ENCODE measurements at places on chromosomes 11 and 22.

- no peak for DNase-seq
These were observed 88.9 kb upstream of the CLNS1A start for GRCh38 chr11:77726524-77726923.

GRCh38 chr11:65648997-65649493 is 11.1 kb downstream of the SIPA1 start:
- no peak for DNase-seq

GRCh38 chr11:134614141-134614540 is 202.1 kb upstream of the B3GAT1 start:
- no peak for DNase-seq

GRCh38 chr11:70124321-70125000 is 46.3 kb downstream of the ANO1 start:
- DNase-seq, result no peak

- no peak for DNase-seq
These were observed 1068.9 kb downstream of the OPCML start for GRCh38 chr11:132463295-132464002.

DNA sequence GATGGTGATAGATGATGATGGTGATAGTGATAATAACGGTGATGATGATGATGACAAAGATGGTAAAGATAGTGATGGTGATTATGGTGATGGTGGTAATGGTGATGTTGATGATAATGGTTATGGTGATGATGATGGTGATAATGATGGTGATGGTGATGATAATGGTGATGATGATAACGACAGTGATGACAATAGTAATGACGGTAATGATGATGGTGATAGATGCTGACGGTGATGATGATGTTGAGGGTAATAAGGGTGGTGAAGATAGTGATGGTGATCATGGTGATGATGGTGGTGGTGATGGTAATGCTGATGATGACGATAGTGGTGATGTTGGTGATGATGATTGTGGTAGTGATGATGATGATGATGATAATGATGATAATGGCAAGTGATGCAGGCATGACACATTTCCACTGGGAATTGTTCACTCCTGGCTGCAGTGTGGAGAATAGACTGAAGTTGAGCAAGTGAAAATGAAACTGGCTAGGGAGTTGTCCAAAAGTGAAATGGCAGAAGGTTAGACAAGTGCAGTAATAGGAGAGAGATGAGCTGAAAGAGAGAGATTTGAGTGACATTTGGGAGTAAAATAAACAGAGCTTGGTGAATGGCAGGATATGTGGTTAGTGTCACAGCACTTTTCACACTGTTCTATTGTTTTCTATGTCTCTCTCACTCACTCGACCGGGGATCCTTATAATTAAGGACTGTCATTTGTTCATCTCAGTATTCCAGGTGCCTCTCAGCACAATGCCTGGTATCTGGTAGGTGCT is 992.5 kb downstream of the OPCML start:
- no peak for DNase-seq

DNA sequence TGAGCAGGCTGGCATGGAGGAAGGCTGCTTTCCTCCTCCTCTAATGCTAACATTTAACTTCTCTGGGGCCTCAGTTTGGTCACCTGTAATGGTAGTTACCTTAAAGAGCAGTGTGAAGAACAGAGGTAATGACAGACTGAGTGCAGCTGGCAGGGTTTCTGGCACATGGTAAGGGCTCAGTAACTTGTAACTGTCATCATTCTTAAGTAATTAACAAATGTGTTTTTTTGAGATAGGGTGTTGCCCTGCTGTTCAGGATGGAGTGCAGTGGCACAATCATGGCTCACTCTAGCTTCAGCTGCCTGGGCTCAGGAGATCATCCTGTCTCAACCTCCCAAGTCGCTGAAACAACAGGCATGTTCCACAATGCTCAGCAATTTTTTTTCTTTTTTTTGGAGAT is 242.0 kb upstream of the SYN3 start:
- DNase-seq, result no peak

DNA sequence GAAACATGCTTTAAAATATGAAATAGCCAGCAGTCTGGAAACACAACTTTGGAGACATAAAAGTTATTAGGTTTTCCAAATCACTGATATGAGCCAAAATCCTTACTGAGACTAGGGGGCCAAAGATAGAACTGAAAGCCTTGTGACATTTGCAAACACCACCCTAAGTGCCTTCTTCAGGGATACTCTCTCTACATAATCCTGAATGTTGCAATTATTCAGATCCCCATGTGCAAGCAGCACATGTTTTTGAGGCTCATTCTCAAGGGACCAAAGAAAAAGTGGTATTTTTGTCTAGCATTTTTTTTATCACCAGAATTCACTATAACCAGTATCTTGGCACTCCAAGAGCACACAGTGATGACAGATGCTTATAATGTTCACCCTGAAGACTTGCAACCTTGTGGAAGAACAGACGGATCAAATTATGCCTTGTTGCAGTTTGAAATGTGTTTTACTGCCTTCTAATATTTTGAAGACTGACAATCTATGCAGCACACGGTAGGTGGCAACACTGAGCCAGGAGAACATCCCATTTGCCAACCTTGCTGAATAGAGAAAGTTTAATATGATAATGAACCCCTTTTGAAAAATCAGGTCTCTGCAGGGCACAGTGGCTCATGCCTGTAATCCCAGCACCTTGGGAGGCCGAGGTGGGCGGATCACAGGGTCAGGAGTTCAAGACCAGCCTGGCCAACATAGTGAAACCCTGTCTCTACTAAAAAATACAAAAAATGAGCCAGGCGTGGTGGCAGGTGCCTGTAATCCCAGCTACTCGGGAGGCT is 78.5 kb downstream of the PLEKHA7 start:
- peak; percentile 10 for DNase-seq

Data from NCI-H524 treated with DMSO at 0.1 percent for 48 hours (cell line).